ENCODE measurements at places on chromosomes 6 and 20. TPM values are rescaled to one million over a fixed set of nuclear protein-coding genes. Genes with fewer than 3 reads are reported as not detected.

BMP6 gene
- 6.6 TPM for total RNA-seq

DNA sequence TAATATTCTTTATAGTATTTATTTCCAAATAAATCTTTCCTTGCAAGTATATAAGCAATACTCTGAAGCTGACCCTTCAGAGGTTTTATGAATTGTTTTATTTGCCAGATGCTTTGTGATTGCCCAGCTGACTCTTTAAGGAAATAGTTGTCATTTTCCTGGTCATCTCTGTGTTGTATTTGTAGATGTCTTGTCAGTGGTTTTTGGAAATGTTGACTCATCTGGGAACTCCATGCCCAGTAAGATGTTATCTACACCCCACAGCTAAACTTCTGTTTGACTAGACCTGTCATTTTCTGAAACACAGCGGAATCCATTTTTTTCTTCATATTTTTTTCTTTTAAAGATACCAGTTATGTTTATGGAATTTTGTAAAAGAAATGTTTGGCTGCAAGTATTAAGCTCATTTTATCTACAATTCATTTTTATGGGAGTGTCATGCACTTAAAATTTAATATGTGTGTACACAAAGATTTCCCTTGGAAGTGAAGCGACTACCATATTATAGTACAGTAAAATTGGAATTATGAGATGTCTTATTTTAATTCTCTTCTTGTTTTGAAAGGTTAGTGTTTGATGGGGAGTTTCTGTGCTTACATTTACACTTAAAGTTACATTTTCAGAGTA, 491.0 kb downstream of the NKAIN2 start:
- H3K27ac ChIP-seq = no peak overlapping the region
- no peak overlapping the region for H3K4me3 ChIP-seq
- no peaks in the 10 kb centered on the region for H3K36me3 ChIP-seq
- no peaks in the 10 kb centered on the region for H3K4me1 ChIP-seq
- no peak for DNase-seq

DNA sequence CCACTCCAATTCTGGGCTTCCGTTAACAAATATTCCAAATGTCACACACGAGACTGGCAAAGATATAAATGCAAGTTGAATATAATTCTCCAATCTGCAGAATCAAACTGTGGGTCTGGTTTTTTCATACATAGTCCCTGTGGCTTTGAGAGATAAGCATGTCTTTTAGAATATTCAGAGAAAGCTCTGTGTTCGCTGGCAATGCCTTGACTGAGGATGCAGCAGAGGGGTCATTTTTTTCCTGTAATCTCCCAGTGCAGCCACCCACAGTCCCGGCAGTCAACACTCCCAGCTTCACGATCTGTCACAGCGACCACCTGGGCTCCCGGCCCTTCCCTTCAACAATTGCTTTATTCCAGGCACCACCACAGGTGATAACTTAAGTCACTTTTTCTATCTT, 30.5 kb downstream of the MUC22 start:
- no peak overlapping the region for H3K4me3 ChIP-seq
- no peaks in the 10 kb centered on the region for H3K36me3 ChIP-seq

- H3K4me1 ChIP-seq = no peaks in the 10 kb centered on the region
- no peaks in the 10 kb centered on the region for H3K27me3 ChIP-seq
These were observed 204.5 kb downstream of the UBE3D start for GRCh38 chr6:82861121-82861520.

DNA sequence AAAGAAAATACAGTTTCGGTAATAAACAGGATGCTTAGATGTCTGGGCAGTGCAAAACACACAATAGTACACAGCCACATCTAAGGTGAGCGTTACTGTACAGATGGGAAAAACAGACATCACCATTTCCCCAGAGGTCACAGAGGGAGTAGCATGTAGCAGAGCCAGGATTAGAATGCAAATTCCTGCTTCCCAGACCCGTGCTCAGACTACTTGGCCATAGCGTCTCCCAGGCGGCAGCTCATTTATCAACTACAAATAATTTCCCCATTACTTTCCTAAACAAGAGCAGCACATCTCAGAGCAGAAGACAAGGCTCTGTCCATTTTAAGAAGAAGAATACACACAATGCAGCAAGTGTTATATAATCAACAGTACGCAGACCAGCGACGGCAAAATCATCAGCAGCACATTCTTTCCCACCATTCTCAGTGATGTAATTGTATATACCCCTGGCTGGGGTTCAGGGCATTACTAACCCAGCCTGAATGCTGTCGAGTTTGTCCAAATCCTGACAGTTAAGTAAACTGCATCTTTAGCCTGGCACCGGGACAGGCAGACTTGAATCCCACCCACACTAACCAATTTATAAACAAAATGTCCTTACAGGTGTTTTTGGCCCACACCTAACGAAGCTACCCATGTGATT, 61.9 kb downstream of the CNKSR3 start:
- no peaks in the 10 kb centered on the region for H3K27me3 ChIP-seq
- H3K4me3 ChIP-seq = peak overlapping the region; percentile 0
- peaks cover 14% of the 10 kb centered on the region for H3K4me1 ChIP-seq
- no peak for DNase-seq
- H3K36me3 ChIP-seq = no peaks in the 10 kb centered on the region

GRCh38 chr6:132021552-132022375, 70.6 kb upstream of the CCN2 start:
- no peak overlapping the region for H3K27ac ChIP-seq
- no peaks in the 10 kb centered on the region for H3K27me3 ChIP-seq
- no peak overlapping the region for H3K4me3 ChIP-seq
- no peak for DNase-seq

- H3K4me1 ChIP-seq = no peaks in the 10 kb centered on the region
- H3K36me3 ChIP-seq = no peaks in the 10 kb centered on the region
- no peaks in the 10 kb centered on the region for H3K27me3 ChIP-seq
- no peak overlapping the region for H3K4me3 ChIP-seq
- DNase-seq = no peak
These were observed 194.4 kb upstream of the CST7 start for GRCh38 chr20:24754691-24755090.

DNA sequence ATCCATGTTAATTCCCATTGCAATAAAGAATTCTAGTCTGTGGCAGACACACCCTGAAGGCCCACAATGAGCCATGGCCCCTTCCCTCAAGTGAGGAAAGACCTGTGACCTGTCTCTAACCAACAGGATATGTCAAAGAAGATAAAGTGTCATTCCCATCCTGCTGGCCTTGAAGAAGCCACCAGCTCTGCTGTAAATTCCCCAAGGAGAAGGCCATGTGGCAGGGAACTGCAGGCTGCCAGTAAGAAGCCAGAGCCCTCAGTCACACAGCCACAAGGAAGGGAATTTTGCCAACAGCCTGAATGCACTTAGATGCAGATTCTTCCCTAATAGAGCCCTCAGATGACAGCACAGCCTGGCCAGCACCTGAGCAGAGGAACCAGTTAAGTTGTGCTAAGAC, 24.8 kb downstream of the VIP start:
- H3K27ac ChIP-seq = no peak overlapping the region
- no peaks in the 10 kb centered on the region for H3K36me3 ChIP-seq
- DNase-seq = no peak

- no peaks in the 10 kb centered on the region for H3K36me3 ChIP-seq
- H3K4me3 ChIP-seq = no peak overlapping the region
- no peaks in the 10 kb centered on the region for H3K27me3 ChIP-seq
- DNase-seq = no peak
- no peak overlapping the region for H3K27ac ChIP-seq
These were observed 102.9 kb downstream of the SLX4IP start for GRCh38 chr20:10537850-10538480.

- no peaks in the 10 kb centered on the region for H3K36me3 ChIP-seq
- H3K27me3 ChIP-seq = no peaks in the 10 kb centered on the region
- H3K27ac ChIP-seq = no peak overlapping the region
- no peak overlapping the region for H3K4me3 ChIP-seq
- no peaks in the 10 kb centered on the region for H3K4me1 ChIP-seq
These were observed 60.8 kb downstream of the BTBD3 start for GRCh38 chr20:11978496-11978895.

GRCh38 chr20:10370091-10370887, 63.7 kb downstream of the MKKS start:
- no peak overlapping the region for H3K4me3 ChIP-seq
- H3K36me3 ChIP-seq = no peaks in the 10 kb centered on the region
- DNase-seq = no peak
- H3K4me1 ChIP-seq = no peaks in the 10 kb centered on the region
- no peaks in the 10 kb centered on the region for H3K27me3 ChIP-seq

DNA sequence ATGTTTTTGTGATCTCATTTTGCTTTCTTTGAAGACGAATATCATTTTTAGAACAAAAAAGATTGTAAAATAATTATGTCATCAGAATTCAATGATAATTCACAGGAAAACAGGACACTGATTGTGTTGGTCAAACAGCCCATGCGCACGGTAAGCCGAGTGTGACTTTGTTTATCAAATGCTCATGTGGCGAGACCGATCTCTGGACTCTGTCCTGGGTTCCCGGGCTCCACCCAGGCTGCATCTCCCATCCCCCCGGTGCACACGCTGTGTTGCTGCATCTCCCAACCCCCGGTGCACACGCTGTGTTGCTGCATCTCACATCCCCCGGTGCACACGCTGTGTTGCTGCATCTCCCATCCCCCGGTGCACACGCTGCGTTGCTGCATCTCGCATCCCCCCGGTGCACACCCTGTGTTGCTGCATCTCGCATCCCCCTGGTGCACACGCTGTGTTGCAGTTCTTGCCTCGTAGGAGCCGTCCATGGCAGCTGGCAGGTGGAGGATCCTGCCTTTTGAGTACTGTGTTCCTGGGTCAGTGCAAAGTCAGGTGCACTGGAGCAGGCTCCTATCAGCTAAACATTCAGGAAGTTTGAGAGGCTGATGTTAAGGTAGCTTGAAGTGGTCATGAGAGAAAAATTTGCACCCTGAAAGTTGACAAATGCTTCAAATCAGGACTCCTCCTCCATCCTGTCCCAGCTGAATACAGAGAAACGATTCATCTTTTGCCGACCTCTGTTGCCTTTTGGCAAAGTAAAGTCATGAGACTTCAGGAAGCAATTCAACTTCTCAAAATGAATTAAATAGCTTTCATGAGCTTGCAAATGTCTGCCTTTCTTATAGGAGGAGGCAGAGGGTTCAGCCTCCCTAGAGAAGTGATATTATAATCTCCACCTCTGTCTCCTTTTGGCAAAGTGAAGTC, 77.1 kb upstream of the FRMD1 start:
- DNase-seq = no peak
- peaks cover 9% of the 10 kb centered on the region for H3K4me1 ChIP-seq
- no peaks in the 10 kb centered on the region for H3K27me3 ChIP-seq

DNA sequence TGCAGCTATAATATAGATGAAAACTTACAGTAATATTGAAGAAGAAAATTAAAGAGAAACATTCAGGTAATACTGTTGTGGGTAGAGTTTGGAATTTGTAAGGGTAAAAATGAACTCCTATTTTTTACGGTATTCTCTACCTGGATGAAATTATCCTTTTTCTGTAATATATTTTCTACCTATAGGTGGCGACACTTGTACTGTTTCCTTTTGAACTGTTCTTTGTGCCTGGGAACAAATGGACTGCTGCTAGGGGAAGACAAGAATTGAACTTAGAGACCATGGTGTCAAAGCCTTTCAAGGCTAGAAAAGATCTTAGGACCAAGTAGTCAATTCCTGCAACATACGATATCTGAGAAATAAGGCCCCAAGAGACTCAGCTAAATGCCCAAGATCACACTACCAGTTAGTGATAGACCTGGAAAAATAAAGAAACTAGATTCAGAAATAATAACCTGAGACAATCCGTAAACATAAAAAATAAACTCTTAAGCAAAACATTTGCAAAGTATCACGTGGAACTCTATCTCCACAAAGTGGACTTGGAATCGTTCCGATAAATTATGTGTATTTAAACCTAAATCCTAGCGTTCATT, 383.8 kb downstream of the TFAP2A start:
- no peaks in the 10 kb centered on the region for H3K27me3 ChIP-seq
- no peak for DNase-seq
- H3K27ac ChIP-seq = no peak overlapping the region
- H3K36me3 ChIP-seq = no peaks in the 10 kb centered on the region
- H3K4me3 ChIP-seq = no peak overlapping the region
- no peaks in the 10 kb centered on the region for H3K4me1 ChIP-seq

GRCh38 chr20:47672886-47673670, 112.2 kb downstream of the SULF2 start:
- no peaks in the 10 kb centered on the region for H3K4me1 ChIP-seq
- no peak overlapping the region for H3K4me3 ChIP-seq
- DNase-seq = peak; percentile 41
- no peaks in the 10 kb centered on the region for H3K36me3 ChIP-seq
